ENCODE measurements at places on chromosomes 5 and 9. TPM values are rescaled to one million over a fixed set of nuclear protein-coding genes. Genes with fewer than 3 reads are reported as not detected.

GRCh38 chr5:122183098-122183787 lies 53.9 kb downstream of the ZNF474 start:
- no peaks in the 10 kb centered on the region for H3K27me3 ChIP-seq
- peaks cover 8% of the 10 kb centered on the region for H3K4me1 ChIP-seq

GRCh38 chr9:137308057-137308619 lies 6.1 kb upstream of the NRARP start:
- no peak overlapping the region for H3K4me3 ChIP-seq
- no peaks in the 10 kb centered on the region for H3K27me3 ChIP-seq

The LMX1B gene
- total RNA-seq: 7.9 TPM

DNA sequence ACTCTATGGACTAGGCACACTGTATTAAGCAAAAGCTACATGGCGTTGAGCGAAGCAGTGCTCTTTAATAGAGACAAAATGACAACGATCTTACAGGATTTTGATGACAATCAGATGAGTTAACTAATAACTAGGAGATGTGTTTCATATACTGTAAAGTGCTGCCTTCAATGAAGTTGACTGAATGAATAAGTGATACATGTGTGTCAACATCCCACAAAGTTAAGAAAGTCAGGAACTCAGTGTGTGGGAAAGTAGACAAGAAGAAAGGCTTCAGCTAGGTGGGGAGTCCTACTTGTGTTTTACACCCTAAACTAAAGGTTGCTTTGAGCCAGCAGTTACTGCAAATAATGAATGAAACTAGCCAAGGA lies 79.6 kb downstream of the PAPPA start:
- no peaks in the 10 kb centered on the region for H3K4me1 ChIP-seq
- no peak for DNase-seq
- H3K27me3 ChIP-seq: no peaks in the 10 kb centered on the region
- no peaks in the 10 kb centered on the region for H3K36me3 ChIP-seq

DNA sequence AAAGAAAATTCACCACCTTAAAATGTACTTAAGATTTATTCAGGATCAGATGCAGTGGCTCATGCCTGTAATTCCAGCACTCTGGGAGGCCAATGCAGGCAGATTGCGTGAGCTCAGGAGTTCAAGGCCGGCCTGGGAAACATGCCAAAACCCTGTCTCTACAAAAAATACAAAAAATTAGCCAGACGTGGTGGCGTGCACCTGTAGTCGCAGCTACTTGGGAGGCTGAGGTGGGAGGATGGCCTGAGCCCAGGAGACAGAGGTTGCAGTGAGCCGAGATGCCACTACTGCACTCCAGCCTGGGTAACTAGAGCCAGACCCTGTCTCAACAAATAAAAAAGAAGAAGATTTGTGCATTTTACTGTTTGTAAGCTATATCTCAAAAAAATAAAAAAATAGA lies 34.7 kb upstream of the GFPT2 start:
- no peak overlapping the region for H3K27ac ChIP-seq
- DNase-seq: no peak
- no peak overlapping the region for H3K4me3 ChIP-seq
- H3K36me3 ChIP-seq: no peaks in the 10 kb centered on the region
- no peaks in the 10 kb centered on the region for H3K27me3 ChIP-seq

- no peak for DNase-seq
- H3K27me3 ChIP-seq: no peaks in the 10 kb centered on the region
- no peak overlapping the region for H3K4me3 ChIP-seq
- no peak overlapping the region for H3K27ac ChIP-seq
Measured at GRCh38 chr5:173053041-173053440, 3.1 kb upstream of the CREBRF start.

DNA sequence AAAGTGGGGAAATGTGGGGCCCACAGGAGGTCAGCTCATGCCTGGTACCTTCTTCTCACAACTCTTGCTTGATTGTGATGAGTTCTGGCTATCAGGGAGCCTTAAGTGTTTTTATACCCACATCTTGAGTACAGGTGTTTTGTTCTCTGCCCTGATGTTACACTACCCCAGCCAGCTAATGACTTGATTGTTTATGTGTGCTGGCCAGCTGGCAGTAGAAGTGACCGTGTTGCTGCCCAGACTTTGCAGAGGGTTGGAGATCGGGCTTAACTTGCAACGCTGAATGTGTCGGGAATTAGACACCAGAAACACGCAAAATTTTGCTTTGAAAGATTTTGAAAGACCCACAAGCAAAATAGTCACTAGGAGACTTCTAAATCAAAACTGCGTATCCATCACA lies 16.9 kb upstream of the ZDHHC11B start:
- H3K27me3 ChIP-seq: no peaks in the 10 kb centered on the region
- no peak overlapping the region for H3K4me3 ChIP-seq
- no peak for DNase-seq
- H3K27ac ChIP-seq: no peak overlapping the region
- no peaks in the 10 kb centered on the region for H3K4me1 ChIP-seq

DNA sequence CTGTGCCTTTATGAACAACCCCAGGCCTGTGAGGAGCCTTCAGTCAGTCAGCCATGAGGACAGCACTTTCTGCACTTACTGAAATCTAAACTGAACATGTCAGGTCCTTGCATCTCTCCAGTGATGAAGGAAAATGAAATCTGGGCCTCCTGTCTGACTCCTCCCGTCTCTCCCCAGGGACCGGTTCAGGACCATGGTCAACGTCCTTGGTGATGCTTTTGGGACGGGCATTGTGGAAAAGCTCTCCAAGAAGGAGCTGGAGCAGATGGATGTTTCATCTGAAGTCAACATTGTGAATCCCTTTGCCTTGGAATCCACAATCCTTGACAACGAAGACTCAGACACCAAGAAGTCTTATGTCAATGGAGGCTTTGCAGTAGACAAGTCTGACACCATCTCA lies 77.0 kb upstream of the PLPP6 start:
- no peaks in the 10 kb centered on the region for H3K27me3 ChIP-seq
- H3K27ac ChIP-seq: no peak overlapping the region
- H3K36me3 ChIP-seq: peaks cover 23% of the 10 kb centered on the region

GRCh38 chr5:115458416-115458815 lies 86.2 kb downstream of the FEM1C start:
- no peak overlapping the region for H3K27ac ChIP-seq
- no peaks in the 10 kb centered on the region for H3K27me3 ChIP-seq
- H3K36me3 ChIP-seq: no peaks in the 10 kb centered on the region
- no peak for DNase-seq

The FAM163B gene
- total RNA-seq: 13.5 TPM

The CNTNAP3B gene
- total RNA-seq: 22.4 TPM

DNA sequence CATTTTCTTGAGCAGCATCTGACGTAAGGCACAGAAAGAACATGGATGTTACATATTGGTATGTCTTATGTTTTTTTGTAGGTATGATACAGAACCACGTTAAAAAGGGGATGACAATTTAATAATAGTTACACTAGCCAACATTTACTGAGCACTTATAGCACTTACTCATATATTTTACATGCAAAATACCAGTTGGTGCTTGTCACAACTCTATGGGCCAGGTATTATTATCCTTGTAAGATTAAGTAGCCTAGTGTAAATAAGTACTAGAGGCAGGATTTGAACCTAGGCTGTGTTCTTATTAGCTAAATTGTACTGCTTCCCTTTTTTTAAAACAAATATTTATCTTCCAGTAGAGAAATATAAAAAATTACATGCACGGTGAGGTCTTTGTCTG lies 83.5 kb downstream of the RANBP17 start:
- no peak overlapping the region for H3K4me3 ChIP-seq
- DNase-seq: no peak
- H3K36me3 ChIP-seq: no peaks in the 10 kb centered on the region
- H3K27ac ChIP-seq: no peak overlapping the region
- no peaks in the 10 kb centered on the region for H3K4me1 ChIP-seq

- DNase-seq: no peak
- H3K4me3 ChIP-seq: no peak overlapping the region
- H3K4me1 ChIP-seq: peaks cover 11% of the 10 kb centered on the region
- no peak overlapping the region for H3K27ac ChIP-seq
- H3K36me3 ChIP-seq: no peaks in the 10 kb centered on the region
Measured at GRCh38 chr5:142353071-142353472, 28.3 kb upstream of the SPRY4 start.

GRCh38 chr5:147431586-147431985 lies 78.3 kb downstream of the DPYSL3 start:
- no peak for DNase-seq
- H3K36me3 ChIP-seq: peaks cover 5% of the 10 kb centered on the region
- no peak overlapping the region for H3K4me3 ChIP-seq

DNA sequence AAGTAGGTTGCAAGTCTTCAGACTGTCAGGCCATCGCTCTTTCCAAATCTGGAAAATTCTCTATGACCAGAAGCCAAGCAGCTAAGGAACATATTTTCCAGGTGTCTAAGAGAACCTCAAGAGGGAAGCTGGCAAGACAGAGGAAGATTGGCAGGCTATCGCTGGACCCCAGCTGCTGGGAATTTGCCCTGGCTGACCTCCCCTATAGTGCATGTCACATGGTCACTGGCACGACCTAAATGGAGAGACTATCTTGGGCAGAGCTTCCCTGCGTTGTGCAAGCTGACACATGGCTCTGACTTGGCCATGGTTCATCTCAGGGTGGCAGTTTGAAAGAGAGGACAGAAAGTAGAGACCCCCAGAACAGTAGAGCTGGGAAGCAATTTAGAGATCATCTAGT lies 104.9 kb upstream of the ZNF618 start:
- H3K4me3 ChIP-seq: no peak overlapping the region
- no peaks in the 10 kb centered on the region for H3K36me3 ChIP-seq
- no peak for DNase-seq
- H3K27me3 ChIP-seq: no peaks in the 10 kb centered on the region

GRCh38 chr5:55113327-55113726 lies 10.9 kb downstream of the GZMA start:
- DNase-seq: no peak
- H3K27me3 ChIP-seq: no peaks in the 10 kb centered on the region
- H3K36me3 ChIP-seq: no peaks in the 10 kb centered on the region

DNA sequence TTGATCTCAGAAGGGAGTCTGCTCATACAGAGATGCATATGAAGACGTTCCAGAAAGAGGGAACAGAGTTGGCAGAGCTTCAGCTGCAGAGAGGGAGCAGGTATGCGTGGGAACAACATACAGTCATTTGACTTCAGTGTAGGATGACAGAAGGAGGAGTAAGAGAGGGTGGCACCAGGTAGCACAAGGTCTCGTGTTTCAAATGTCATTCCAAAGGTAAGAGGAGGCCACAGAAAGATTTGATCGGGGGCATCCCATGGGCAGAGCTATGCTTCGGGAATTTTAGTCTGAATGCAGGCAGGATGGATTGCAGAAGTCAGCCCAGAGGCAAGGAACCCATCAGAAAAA lies 367.1 kb downstream of the CDK5RAP2 start:
- no peak overlapping the region for H3K27ac ChIP-seq
- no peak for DNase-seq
- H3K36me3 ChIP-seq: no peaks in the 10 kb centered on the region
- H3K4me3 ChIP-seq: no peak overlapping the region
- H3K27me3 ChIP-seq: no peaks in the 10 kb centered on the region
- H3K4me1 ChIP-seq: no peaks in the 10 kb centered on the region

DNA sequence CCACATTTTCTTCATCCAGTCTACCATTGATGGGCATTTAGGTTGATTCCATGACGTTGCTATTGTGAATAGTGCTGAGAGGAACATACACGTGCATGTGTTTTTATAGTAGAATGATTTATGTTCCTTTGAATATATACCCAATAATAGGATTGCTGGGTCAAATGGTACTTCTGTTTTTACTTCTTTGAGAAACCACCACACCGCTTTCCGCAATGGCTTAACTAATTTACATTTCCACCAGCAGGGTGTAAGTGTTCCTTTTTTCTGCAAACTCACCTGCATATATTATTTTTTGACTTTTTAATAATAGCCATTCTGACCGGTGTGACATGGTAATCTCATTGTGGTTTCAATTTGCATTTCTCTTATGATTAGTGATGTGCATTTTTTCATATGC lies 82.2 kb upstream of the RFX3 start:
- H3K36me3 ChIP-seq: no peaks in the 10 kb centered on the region
- DNase-seq: no peak
- H3K4me3 ChIP-seq: no peak overlapping the region
- H3K4me1 ChIP-seq: no peaks in the 10 kb centered on the region

DNA sequence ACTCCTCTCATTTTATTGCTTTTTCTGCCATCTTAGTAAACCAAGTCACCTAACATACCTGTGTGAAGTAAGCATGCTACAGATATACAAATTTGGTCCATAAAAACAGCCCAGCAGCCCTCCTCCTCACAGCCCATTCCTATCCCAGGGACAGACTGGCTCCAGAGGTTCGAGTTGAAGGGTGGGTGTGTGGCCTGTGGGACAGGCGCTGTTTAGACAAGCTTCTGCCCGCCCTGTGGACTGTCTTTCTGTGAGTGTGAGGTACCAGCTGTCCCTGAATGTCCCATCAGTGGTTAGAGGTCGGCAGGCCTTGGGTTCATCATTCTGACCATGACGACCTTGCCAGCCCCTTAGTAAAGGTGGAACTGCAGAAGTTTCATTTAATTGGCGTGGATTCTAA lies 82.0 kb downstream of the WNK2 start:
- H3K36me3 ChIP-seq: peaks cover 86% of the 10 kb centered on the region
- H3K4me1 ChIP-seq: no peaks in the 10 kb centered on the region
- no peaks in the 10 kb centered on the region for H3K27me3 ChIP-seq
- no peak overlapping the region for H3K27ac ChIP-seq
- DNase-seq: no peak

The MUSK gene
- total RNA-seq: 3.4 TPM

- H3K27ac ChIP-seq: no peak overlapping the region
- H3K27me3 ChIP-seq: no peaks in the 10 kb centered on the region
Measured at GRCh38 chr5:146751781-146752401, 126.7 kb downstream of the PPP2R2B start.

GRCh38 chr9:135073081-135073740 lies 14.3 kb upstream of the OLFM1 start:
- no peak overlapping the region for H3K27ac ChIP-seq
- H3K36me3 ChIP-seq: peaks cover 3% of the 10 kb centered on the region

The LCN1 gene
- not detected for total RNA-seq

GRCh38 chr5:38447786-38448185 lies 108.7 kb downstream of the LIFR start:
- no peak for DNase-seq
- H3K27me3 ChIP-seq: peaks cover 2% of the 10 kb centered on the region

DNA sequence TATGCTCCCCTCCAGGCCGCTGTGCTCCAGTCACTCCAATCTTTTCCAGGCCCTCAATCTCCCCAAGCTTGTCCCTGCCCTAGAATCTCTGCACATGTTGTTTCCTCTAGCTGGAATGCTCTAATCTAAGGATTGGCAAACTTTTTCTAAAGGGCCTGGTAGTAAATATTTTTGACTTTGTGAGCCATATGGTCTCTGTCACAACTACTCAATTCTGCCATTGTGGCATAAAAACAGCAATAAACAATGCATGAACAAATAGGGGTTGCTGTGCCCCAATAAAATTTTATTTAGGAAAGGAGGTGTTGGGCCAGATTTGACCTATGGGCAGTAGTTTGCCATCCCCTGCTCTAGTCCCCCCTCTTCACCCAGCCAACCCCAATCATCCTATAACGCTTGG lies 150.5 kb upstream of the LRRTM2 start:
- DNase-seq: no peak
- no peak overlapping the region for H3K4me3 ChIP-seq
- H3K27me3 ChIP-seq: no peaks in the 10 kb centered on the region
- no peaks in the 10 kb centered on the region for H3K4me1 ChIP-seq
- H3K27ac ChIP-seq: no peak overlapping the region

- no peak overlapping the region for H3K4me3 ChIP-seq
- no peaks in the 10 kb centered on the region for H3K27me3 ChIP-seq
- no peaks in the 10 kb centered on the region for H3K4me1 ChIP-seq
- DNase-seq: no peak
- H3K27ac ChIP-seq: no peak overlapping the region
Measured at GRCh38 chr9:105307591-105308130, 63.2 kb downstream of the SLC44A1 start.
